Activated naive CD8-positive, alpha-beta T cell treated with anti-CD3 and anti-CD28 coated beads, Interleukin-2, amount 10 ng/mL, durations not matched to agents 7 days and 5 days (primary cell): ENCODE measurements at places on chromosomes 16 and 17. TPM values are rescaled to one million over a fixed set of nuclear protein-coding genes. Genes with fewer than 3 reads are reported as not detected.

DNA sequence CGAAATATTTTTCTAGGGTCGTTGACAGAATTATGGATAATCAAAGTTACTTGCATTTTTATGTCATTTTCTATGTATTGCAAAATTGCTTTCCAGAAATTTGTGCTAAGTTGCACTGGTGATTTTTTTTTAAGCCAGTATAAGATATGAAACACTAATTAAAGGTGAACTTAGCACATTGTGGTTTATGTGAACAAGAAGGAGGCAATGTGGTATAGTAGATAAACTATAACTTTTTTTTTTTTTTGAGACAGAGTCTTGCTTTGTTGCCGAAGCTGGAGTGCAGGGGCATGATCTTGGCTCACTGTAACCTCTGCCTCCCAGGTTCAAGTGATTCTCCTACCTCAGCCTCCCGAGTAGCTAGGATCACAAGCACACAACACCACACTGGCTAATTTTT, 13.2 kb downstream of the DGKE start:
- no peak overlapping the region for H3K4me3 ChIP-seq
- peaks cover 24% of the 10 kb centered on the region for H3K36me3 ChIP-seq
- DNase-seq: no peak
- no peak overlapping the region for H3K27ac ChIP-seq
- H3K4me1 ChIP-seq: peaks cover 7% of the 10 kb centered on the region
- no peaks in the 10 kb centered on the region for H3K27me3 ChIP-seq

GRCh38 chr17:16222406-16222805, 5.4 kb downstream of the PIGL start:
- no peak overlapping the region for H3K27ac ChIP-seq
- H3K4me3 ChIP-seq: no peak overlapping the region
- peaks cover 1% of the 10 kb centered on the region for H3K36me3 ChIP-seq
- H3K4me1 ChIP-seq: peaks cover 6% of the 10 kb centered on the region
- DNase-seq: no peak

DNA sequence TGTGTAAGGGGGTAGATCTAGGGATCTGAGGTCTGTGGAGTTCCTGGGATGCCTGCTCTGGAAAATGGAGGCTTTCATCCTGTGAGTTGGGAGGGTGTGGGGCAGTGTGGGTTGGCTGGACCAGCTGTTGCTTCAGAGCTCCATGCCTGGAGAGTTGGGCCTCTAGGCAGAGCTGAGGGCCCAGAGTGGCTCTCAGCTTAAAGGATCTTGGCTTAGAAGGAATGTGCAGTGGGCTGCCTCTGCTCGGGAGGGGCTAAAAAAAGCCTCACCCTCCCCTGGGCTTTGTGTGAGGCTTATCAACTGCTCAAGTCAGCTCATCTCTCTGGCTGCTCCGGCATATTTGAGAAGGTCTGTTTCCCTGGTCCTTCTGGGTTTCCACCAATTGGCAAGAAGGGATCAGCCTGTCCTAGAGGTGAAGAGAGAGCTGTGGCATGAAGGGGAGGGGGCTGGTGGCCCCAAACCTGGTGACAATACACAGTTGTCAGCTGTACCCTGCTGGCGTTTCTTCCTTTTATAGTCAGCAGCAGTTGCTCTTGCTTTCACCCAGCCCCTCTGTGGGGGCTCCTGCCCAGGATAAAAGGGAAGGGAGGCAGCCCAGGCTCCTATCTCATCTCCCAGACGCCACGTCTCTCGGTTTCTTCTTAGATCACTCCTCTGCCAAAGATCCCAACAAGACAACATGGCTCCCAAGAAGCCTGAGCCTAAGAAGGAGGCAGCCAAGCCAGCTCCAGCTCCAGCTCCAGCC, at the start of gene MYL4:
TSS of gene MYL4 (plus strand) at position 605 of the 745 bp plus-strand sequence. CDS start at position 680, 75 bp downstream.
- H3K27me3 ChIP-seq: peaks cover 5% of the 10 kb centered on the region
- no peak for DNase-seq
- no peaks in the 10 kb centered on the region for H3K36me3 ChIP-seq
- H3K4me1 ChIP-seq: peaks cover 36% of the 10 kb centered on the region
- no peak within 1 kb of the TSS for H3K4me3 ChIP-seq

DNA sequence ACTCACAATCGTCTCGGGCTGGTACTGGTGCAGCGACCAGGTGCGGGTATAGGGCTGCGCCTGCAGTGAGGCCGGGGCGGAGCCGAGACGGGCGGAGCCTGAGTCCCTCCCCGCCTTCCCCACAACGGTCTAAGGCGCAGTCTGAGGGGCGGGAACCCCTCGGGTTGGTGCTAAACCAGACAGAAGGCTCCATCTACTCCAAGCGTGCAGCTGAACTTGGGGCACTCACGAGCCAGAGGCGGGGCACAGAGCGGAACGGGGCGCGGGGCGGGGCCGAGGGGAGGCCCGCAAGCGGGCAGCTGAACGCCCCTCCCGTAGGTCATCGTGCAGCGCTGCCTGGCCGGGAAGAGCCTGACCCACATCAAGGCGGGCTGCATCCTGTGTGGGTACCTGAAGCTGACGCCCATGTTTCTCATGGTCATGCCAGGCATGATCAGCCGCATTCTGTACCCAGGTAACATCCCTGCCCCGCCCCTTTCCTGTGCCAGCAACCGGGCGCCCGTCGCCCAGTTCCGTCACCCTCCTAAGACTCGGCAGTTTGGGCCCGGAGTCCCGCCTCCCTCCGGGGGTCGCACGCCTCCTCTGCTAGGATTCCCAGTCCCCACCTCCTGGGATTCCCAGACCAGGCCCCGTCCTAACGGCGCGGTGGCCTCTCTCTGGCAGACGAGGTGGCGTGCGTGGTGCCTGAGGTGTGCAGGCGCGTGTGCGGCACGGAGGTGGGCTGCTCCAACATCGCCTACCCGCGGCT, 5.0 kb downstream of the SLC5A2 start:
- peak; percentile 73 for DNase-seq
- H3K36me3 ChIP-seq: no peaks in the 10 kb centered on the region
- H3K4me1 ChIP-seq: peaks cover 4% of the 10 kb centered on the region

Gene KRTAP4-3
- total RNA-seq: not detected

DNA sequence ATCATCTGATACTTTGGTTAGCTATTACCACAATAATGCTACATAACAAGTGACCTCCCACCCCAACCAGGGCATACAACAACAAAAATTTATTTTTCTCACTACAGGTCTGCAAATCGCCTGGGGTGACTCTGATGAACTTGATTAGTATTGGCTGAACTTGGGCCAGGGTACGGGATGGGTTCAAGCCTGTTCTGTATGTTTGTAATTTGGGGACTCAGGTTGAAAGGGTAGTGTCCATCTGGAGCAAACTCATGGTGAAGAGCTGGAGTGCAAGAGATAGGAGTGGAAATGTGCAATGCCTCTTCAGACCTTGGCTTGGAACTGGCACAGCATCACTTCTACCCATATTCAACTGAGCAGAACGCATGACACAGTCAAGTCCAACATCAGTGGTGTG, 16.3 kb upstream of the NKD1 start:
- H3K27ac ChIP-seq: no peak overlapping the region
- no peaks in the 10 kb centered on the region for H3K36me3 ChIP-seq
- H3K4me1 ChIP-seq: no peaks in the 10 kb centered on the region
- H3K27me3 ChIP-seq: peaks cover 15% of the 10 kb centered on the region
- H3K4me3 ChIP-seq: no peak overlapping the region
- no peak for DNase-seq

GRCh38 chr17:71922439-71922838, 198.4 kb upstream of the SOX9 start:
- DNase-seq: no peak
- no peaks in the 10 kb centered on the region for H3K36me3 ChIP-seq
- no peak overlapping the region for H3K27ac ChIP-seq
- H3K4me3 ChIP-seq: no peak overlapping the region

GRCh38 chr16:66899945-66900710, 18.6 kb downstream of the CDH16 start:
- H3K4me1 ChIP-seq: peaks cover 4% of the 10 kb centered on the region
- H3K4me3 ChIP-seq: no peak overlapping the region
- no peaks in the 10 kb centered on the region for H3K36me3 ChIP-seq

DNA sequence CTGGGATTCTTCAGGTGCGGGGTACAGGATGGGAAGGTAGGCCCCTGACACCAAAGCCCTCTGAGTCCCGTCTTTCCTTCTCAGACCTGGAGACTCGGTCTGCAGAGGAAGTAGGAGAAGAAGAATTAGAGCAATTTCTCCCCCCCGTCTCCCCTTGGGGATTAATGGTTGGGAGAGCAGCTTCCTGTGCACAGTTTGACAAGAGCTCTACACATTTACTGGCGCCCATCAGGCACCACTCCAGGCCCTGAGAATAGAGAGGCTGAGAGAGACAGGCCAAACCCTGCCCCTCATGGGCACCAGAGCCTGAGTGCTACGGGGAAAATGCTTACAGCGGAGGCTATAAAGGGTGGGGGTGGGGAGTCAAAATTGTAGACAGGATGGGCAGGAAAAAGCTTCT, 3.5 kb upstream of the C16orf74 start:
- H3K4me1 ChIP-seq: peaks cover 14% of the 10 kb centered on the region
- H3K4me3 ChIP-seq: no peak overlapping the region
- no peak for DNase-seq
- no peak overlapping the region for H3K27ac ChIP-seq
- H3K36me3 ChIP-seq: no peaks in the 10 kb centered on the region

- no peak for DNase-seq
- H3K27me3 ChIP-seq: no peaks in the 10 kb centered on the region
- H3K4me3 ChIP-seq: no peak overlapping the region
These were observed 166.3 kb downstream of the MSI2 start for GRCh38 chr17:57422574-57423164.

Gene GPR142
- total RNA-seq: not detected

Gene SPIRE2
- total RNA-seq: 1.8 TPM

Gene NPB
- 1.0 TPM for total RNA-seq

Gene PRR35
- not detected for total RNA-seq

DNA sequence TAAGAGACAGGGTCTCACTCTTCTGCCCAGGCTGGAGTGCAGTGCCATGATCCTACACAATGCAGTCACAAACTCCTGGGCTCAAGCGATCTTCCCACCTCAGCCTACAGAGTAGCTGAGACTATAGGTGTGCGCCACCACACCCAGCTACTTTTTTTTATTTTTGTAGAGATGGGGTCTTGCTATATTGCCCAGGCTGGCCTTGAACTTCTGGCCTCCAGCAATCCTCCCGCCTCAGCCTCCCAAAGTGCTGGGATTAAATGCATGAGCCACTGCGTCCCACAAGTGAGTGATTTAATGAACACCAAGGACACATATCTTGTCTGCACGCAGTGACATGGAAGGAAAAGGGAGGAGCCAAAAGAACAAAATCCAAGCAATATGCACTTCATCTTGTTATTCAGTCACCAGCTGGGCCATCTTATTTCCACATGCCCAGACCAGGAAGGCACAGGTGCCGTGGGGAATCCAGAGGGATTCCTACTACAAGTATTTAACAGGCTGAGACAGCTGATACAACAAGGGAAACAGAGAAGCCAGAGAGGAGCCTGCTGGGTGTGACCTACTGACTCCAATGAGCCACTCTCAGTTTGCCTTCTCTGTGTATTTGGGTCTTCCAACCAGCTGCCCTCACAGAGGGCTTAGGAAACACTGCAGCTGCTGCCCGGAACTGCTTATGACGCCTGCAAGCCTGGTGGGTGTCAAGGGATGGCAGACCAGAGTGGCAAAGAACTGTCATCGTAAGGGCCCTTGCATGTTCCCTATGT, 17.0 kb downstream of the LSM12 start:
- H3K36me3 ChIP-seq: peaks cover 20% of the 10 kb centered on the region
- H3K27me3 ChIP-seq: no peaks in the 10 kb centered on the region
- peaks cover 6% of the 10 kb centered on the region for H3K4me1 ChIP-seq
- no peak overlapping the region for H3K4me3 ChIP-seq

Gene CDYL2
- 27.8 TPM for total RNA-seq

- no peak overlapping the region for H3K27ac ChIP-seq
- H3K36me3 ChIP-seq: no peaks in the 10 kb centered on the region
- no peak overlapping the region for H3K4me3 ChIP-seq
- peaks cover 9% of the 10 kb centered on the region for H3K4me1 ChIP-seq
These were observed 478.0 kb downstream of the SLC39A11 start for GRCh38 chr17:72614476-72614870.

Gene ZG16
- not detected for total RNA-seq

GRCh38 chr16:87949071-87949744, 2.0 kb upstream of the BANP start:
- no peak overlapping the region for H3K27ac ChIP-seq
- DNase-seq: no peak
- peak overlapping the region; percentile 22 for H3K4me3 ChIP-seq
- H3K36me3 ChIP-seq: peaks cover 14% of the 10 kb centered on the region
- no peaks in the 10 kb centered on the region for H3K27me3 ChIP-seq

Gene MAP1LC3B
- 55.6 TPM for total RNA-seq

- H3K36me3 ChIP-seq: no peaks in the 10 kb centered on the region
- H3K27ac ChIP-seq: no peak overlapping the region
- no peaks in the 10 kb centered on the region for H3K4me1 ChIP-seq
- no peak for DNase-seq
These were observed 120.2 kb downstream of the KIF2B start for GRCh38 chr17:53942898-53943297.

DNA sequence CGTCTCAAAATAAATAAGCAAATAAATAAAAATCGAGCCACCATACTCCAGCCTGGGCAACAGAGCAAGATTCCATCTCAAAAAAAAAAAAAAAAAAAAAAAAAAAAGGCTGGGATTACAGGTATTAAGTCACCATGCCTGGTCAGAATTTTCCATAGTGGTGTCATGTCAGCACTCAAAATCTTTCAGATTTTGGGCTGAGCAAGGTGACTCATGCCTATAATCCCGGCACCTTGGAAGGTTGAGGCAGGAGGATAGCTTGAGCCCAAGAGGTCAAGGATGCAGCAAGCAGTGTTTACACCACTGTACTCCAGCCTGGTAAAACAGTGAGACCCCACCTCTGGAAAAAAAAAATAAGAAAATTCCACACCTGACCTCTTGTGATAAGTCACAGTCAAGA, 52.2 kb downstream of the FBXL20 start:
- H3K4me1 ChIP-seq: no peaks in the 10 kb centered on the region
- H3K36me3 ChIP-seq: peaks cover 2% of the 10 kb centered on the region
- no peak for DNase-seq
- no peaks in the 10 kb centered on the region for H3K27me3 ChIP-seq
- no peak overlapping the region for H3K4me3 ChIP-seq
- no peak overlapping the region for H3K27ac ChIP-seq
